HFFc6 (cell line): ENCODE measurements at places on chromosomes 2 and 18. TPM values are rescaled to one million over a fixed set of nuclear protein-coding genes. Genes with fewer than 3 reads are reported as not detected.

Gene ARMC9
- 50.0 to 93.2 TPM (median 51.8 TPM) in 3 replicates for total RNA-seq

Gene ZSWIM2
- 0.24 TPM in 1 of 3 replicates, not detected in the others for total RNA-seq

Gene FBXO41
- total RNA-seq, result 0.60 to 1.6 TPM (median 0.77 TPM) in 3 replicates

Gene SERPINB5
- not detected in 3 replicates for total RNA-seq

Gene CNOT9
- 36.9 to 47.5 TPM (median 47.2 TPM) in 3 replicates for total RNA-seq

Gene SRSF7
- 106 to 139 TPM (median 139 TPM) in 3 replicates for total RNA-seq

Gene SKOR2
- not detected in 3 replicates for total RNA-seq

Gene COL5A2
- total RNA-seq, result 265 to 363 TPM (median 361 TPM) in 3 replicates

Gene SERPINB11
- not detected in 2 replicates for total RNA-seq

Gene GRHL1
- total RNA-seq, result 0.37 to 0.76 TPM (median 0.60 TPM) in 3 replicates

Gene FTCDNL1
- total RNA-seq, result 0.51 and 0.63 TPM in 2 replicates

Gene FBXO36
- 1.7 to 2.9 TPM (median 1.8 TPM) in 3 replicates for total RNA-seq

Gene CNTNAP5
- total RNA-seq, result not detected in 3 replicates

DNA sequence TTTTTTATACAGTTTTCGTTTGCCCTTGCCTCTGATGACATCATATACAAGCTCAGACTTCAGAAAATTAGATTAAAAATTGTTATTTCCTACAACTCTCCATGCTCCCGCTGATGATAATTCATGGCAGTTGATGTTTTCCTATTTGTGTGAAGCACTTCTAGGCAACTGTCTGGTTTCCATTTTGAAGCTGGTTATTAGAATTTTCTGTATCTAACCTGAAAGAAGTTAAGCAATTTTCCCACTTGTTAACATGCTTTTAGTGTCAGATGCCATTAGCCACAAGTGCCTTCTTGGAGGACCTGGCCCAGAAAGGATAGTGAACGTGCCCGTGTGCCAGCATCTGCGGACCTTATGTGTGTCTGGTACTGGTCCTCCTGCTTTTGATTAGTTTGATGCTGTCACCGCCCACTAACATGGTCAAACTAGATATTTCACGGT lies 347.6 kb upstream of the RAB12 start:
- DNase-seq, result no peak

- no peak for DNase-seq
These were observed 42.4 kb upstream of the ACKR3 start for GRCh38 chr2:236527159-236527630.

GRCh38 chr2:60811491-60812375 lies 55.7 kb downstream of the PAPOLG start:
- DNase-seq, result no peak

DNA sequence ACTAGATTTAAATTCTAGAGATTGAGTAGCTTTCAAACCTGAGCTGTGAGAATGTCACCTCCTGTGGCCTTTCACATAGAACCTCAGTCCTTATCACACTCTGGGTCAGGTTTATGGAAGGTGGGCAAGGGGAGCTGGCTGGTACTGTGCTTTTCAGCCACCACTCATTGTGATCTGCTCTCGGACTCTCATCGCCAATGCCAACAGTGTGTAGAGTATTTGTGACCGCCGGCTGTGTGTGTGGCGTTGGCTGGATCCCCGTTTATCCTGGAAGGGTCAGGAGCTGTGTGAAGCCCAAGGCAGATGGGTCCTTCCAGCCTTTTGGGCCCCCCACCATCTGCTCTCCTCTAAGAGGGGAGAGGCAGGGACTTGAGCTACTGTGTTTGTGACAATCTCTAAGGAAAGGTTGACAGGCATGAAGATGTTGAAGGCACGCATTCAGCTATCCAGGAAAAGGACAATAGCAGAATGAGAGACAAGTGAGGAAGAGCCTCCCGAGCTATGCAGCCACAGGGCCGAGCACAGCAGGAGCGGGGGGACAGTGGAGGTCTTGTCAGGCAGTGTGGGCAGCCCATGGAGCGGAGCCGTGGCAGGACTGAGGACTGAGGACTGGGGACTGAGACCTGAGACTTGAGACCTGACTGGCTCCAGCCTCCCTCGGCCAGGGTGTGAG lies 107.1 kb upstream of the TPO start:
- no peak for DNase-seq

DNA sequence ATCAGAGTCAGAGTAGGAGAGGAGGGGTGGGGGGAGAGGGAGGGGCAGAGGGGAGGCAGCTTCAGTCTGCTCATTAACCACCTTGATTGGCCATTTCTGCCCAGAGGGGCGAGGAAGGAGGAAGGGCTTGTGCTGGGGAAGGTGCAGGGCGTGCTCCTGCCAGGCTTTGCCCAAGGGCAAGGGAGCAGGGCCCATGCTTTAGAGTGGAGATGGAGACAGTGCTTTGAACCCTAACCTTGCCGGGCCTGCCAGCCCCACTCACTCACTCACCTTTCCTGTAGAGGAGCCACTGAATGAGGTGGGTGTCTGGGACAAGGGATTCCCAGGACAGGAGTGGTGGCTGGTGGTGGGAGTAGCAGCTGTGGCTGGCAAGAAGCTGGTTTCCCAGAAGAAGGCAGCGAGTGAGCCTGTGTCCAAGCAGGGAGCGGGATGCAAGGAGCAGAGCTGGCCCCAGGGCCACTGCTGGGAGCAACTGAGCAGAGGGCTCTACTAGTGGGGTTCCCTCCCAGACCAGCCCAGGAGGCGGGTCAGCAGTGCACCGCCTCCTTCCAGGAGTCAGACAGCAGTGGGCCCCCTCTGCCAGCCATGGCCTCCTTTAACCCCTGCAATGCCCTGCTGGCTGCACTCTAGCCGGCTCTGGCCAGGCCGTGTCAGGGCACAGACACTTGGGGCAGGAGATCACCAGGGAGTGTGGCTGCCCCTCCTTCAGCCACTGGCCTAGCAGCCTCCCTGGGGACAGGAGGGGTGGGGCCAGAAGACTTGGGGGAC lies 3.6 kb upstream of the RUFY4 start:
- DNase-seq, result no peak

- no peak for DNase-seq
These were observed 137.9 kb downstream of the CDH2 start for GRCh38 chr18:28039078-28039477.

DNA sequence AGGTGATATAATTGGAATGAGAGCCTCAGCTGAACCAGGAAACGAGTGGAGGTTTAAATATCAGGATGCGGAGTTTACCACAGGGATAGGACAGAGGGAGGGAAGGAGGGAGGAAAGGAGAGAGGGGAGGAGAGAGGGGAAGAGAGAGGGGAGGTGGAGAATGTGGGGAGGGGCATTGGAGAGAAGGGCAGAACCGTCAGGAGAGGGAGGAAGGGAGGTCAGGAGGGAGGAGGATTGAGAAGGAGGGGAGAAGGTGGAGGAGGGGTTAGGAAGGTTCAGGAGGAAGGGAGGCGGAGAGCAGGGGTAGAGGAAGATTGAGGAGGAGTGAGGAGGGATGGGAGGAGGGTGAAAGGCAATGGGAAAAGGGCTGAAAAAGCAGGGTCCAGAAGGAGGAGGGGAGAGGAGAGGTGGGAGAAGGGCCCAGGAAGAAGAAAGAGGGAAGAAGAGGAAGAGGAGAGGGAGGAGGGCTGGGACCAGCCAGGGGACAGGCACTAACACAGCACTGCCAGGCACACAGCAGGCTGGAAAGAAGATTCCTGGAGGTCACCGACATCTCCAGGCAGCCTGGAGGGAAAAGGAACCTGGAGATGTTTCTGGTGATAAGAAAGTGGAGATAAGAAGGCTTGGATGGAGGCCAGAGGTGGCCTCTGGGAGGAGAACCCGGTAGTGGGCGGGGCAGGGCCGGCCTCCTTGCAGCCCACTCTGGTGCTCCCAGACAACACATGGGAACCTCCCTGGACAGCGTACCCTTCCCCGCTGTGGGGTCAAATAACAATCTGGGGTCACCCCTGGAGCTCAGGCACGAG lies 176.7 kb upstream of the SMAD2 start:
- no peak for DNase-seq

DNA sequence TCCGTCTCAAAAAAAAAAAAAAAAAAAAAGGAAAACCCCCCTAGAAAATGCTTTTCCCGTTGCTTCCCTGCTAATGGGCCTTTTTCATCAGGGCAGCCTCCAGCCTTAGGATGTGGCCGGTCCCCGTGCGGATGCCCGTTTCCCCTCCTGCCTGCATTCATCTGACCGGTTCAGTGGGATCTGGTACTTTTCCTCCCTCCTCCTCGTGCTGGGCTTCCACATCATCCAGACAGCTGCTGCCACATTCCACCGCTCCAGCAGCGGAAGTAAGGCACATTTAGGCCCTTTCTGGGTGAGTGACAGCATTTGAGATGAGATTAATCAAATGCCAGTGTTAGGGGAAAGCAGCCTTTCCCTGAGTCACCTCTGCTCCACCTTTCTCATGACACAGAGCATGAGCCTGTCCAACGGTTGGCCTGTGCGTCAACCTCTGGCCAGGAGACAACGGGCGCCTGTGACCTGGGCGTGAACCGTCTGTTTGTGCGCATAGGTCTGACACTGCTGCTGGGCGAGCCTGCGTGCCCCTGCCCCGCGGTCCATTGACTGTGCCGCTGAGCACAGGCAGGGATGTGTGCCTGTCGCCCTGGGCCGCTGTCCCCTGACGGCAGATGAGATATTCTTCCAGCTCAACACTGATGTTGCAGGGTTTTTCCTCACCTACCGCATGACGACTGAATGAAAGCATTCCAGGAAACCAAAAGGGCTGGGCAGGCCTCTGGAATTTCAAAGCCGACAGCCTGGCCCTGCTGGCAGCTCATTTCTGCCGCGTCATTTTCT lies 174.0 kb downstream of the TGIF1 start:
- DNase-seq, result peak; percentile 97

DNA sequence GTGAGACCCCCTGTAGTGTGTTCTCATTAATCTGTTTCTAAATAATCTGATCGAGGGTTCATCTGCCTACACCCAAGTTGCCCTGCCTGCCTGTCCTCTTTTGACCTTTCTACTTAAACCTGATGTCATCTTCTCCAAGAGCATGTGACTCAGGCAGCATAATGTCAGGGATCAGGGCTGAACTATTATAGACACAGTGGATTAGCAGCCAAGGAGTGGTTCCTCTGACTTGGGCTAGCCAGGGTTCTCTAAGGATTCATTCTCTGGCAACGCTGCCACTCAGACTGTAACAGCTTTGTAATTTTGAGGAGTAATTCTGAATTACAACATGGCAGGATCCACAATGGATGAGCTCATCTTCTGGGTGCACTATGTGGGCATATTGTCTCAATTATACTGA lies 124.0 kb downstream of the MDH1 start:
- peak; percentile 40 for DNase-seq

DNA sequence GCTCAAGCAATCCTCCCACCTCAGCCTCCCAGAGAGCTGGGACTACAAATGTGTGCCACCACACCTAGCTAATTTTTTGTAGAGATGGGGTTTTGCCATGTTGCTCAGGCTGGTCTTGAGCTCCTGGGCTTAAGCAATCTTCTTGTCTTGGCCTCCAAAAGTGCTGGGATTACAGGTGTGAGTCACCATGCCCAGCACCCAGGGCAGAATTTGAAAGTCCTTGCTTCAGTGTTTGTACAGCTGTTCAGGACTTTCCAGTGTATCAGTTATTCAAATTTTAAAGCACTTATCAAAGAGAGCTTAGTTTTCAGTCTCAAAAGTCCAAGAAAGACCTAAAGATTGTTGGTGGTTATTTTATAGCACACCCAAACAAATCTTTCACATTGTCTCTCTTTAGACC lies 43.6 kb upstream of the VPS54 start:
- peak; percentile 41 for DNase-seq

DNA sequence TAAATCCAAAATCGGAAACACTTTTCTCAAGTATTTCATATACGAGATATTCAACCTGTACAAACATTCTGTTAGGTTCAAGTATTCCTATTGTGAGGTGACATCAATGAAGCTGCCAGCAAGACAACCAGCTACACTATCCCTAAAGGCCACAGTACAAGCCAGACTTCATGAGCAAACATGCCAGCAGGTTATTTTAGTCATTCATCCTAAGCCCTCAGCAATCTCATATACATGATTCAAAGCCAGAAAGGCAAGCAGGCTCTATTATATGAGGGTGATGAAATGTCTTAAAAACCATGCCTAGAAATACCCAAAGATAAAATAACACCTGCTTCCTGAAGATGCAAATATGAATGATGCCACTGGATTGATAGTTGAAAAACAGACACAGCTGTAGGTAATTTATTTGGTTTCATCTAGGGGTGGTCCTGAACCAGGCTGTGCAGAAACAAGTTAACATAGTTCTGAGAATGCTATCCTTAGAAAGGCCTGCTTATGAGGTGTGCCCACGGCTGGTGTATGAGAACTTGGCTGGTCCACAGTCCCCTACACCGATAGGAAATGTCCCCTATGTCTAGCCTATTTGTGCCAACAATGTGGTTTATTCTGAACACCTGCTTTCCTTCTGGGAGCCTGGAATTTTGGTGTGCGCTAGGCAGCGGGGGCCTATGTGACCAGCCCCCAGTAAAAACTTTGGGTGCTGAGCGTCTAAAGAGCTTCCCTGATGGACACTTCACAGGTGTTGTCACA lies 48.2 kb upstream of the KIDINS220 start:
- DNase-seq, result no peak

- no peak for DNase-seq
These were observed 5.9 kb downstream of the MDH1 start for GRCh38 chr2:63594660-63595059.

GRCh38 chr2:231732604-231733003 lies 24.3 kb downstream of the PTMA start:
- DNase-seq, result no peak

DNA sequence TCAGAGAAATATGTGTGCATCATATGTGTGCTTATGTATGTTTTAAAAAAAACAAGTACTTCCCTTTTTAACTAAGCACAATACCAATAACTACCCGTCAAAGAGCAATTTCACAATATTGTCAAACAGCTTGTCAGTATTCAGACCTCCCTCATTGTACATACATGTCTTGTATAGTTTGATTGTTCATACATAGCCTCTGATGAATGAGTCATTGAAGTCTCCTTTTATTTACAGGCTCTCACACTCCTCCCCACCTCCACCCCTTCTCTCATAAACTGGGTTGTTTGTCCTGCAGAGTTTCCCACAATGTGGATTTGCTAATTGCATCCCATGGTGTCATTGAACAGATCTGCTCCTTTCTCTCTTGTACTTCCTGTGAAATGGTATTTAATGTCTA lies 132.8 kb upstream of the L3MBTL4 start:
- no peak for DNase-seq

DNA sequence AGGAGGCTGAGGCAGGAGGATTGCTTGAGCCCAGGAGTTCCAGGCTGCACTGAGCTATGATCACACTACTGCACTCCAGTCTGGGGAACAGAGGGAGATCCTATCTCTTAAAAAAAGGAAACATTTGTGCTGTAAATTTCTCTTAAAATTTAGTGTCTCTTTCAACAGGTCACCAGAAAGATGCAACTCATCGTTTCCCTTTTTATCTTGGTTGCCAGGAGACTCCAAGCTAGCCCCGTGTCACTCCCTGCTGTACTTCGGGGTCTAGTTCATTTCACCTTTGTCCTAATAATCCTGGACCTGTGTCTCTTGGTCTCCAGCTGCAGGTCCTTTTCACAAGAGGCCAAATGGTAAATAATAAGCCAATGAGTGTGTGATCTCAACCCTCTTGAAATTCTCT lies 7.1 kb downstream of the HS1BP3 start:
- DNase-seq, result no peak
